RCC 7860 (cell line): ENCODE measurements at places on chromosomes 1 and 21.

- DNase-seq = no peak
These were observed 98.9 kb downstream of the RGS2 start for GRCh38 chr1:192907545-192908243.

GRCh38 chr1:154405747-154406571, 816 bp downstream of the IL6R start:
- peak; percentile 73 for DNase-seq

DNA sequence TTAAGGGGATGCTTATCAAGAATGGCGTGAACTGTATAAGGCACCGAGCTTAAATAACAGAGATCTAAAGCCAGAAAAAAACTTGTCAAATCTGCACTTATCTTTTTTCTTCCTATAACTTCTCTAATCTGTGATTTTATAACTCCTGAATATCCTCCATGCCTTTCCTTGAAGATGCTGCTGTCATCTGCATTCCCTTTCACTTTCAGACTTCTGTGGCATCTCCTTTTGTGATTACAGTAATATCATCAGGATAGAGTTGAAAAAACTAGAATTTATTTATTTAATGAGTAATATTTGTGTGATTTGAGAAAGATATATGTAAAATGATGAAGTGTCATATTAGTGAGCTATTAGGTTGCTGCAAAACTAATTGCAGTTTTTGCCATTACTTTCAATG, 357.8 kb upstream of the PTBP2 start:
- DNase-seq = peak; percentile 18

GRCh38 chr1:213817156-213817555, 170.6 kb upstream of the PROX1 start:
- no peak for DNase-seq

DNA sequence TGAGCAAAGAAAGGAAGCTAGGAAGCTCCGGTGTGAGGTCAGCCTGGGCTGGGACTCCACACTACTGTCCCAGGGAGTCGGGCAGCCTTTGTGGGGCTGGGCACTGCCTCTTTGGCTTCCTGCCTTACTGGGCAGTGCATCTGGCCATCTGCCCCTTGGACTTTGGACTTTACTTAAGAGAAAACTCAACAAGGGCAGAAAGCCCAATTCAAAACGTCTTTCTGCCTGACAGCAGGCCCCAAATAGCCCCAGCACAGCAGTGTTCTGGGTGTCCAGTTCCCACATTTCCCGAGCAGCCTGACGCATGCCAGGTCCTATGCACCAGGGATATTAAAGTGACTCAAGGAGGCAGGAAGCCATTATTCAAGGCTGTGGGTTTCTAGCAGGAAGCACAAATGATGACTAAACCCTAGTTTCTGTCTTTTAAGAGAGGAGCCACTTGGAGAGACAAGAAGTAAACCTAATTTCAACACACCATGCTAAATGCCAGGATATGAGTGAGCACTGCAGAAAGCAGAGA, 37.9 kb upstream of the EDEM3 start:
- DNase-seq = peak; percentile 94

- DNase-seq = no peak
These were observed 38.0 kb downstream of the FOXO6 start for GRCh38 chr1:41399145-41399795.

DNA sequence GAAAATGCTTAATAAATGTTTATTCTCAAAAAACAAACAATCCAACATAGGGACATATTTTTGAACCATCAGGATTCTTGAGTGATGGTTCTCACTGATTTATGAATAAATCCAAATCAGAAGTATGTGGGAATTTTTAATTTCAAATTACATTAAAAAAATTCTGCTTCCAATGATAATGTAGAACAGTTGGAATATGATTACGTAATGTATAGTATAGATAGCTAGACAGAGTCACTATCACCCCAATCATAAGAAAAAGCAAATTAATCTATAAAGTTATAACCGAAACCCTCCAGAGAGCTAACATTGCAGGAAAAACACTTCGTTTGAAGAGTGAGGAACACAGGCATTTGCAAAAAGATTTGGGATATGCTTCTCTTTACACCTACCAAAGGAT, 1600.6 kb upstream of the B3GALT2 start:
- no peak for DNase-seq

GRCh38 chr1:203931953-203932352, 70.6 kb downstream of the SNRPE start:
- no peak for DNase-seq

DNA sequence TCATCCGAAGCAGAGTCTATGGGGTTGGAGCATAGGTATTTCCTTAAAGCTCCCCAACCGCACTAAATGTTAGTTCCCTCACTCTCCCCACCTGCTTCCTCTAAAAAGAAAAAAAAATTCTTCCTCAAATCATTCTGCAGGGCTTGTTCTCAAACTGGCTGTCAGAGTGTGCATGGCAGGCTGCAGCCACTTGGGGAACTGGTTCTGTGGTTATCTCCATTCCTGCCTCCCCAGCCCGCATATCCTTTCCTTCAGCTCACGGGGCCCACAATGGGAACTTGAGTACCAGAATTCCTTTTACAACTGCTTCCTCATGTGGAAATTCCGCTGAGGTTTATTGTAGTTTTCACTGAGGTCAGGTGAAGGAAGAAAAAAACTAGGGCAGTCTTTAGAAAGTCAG, 159.2 kb downstream of the PIGK start:
- DNase-seq = no peak

- DNase-seq = no peak
These were observed 51.8 kb downstream of the SPEN start for GRCh38 chr1:15899266-15899665.

GRCh38 chr1:159798893-159799292, 3.3 kb upstream of the FCRL6 start:
- DNase-seq = peak; percentile 79

DNA sequence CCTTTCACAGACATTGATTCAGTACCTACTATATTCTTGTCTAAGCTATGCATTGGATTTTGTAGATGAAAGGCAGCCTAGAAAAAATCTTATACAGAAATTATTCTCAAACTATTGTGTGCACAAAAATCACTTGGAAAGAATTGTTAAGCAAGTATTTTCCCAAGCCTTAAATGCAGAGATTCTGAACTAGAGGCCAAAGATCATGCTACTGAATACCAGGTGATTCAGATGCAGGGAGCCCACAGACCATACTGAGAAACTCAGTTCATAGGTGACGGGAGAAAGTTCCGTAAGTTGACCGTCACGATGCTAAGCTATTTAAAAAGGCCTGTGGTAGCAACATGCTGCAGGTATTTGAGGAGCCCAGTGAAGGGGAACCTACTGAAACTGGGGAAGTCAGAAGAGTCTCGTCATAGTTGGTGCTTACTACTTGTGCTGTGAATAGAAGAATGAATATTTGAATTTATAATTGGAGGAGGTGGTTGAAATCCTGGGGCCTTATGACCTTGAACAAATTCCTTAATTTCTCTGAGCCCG, 150.8 kb downstream of the NFIA start:
- no peak for DNase-seq

- no peak for DNase-seq
These were observed 149.2 kb upstream of the SYT6 start for GRCh38 chr1:114302821-114303220.

DNA sequence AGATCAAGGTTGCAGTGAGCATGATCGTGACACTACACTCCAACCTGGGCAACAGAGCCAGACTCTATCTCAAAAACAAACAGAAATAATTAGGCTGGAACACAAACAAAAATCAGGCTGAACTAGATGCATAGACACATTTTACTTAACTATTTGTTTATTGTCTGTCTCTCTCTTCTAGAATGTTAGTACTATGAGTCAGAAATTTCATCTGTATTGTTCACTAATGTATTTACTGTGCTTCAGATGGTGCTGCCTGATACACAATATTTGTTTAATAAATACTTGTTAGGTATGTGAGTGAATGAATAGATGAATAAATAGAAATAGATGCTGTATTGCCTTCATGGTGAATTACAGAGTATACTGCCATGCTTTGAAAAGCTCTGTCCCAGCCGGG, 6.0 kb upstream of the LIN28A start:
- no peak for DNase-seq
